ENCODE measurements at places on chromosomes 7 and 10.
A peak's percentile ranks its signal among the peaks of the same experiment; 100 is the strongest.

GRCh38 chr10:70660722-70661121, 11.6 kb upstream of the ADAMTS14 start:
- no peak for DNase-seq

DNA sequence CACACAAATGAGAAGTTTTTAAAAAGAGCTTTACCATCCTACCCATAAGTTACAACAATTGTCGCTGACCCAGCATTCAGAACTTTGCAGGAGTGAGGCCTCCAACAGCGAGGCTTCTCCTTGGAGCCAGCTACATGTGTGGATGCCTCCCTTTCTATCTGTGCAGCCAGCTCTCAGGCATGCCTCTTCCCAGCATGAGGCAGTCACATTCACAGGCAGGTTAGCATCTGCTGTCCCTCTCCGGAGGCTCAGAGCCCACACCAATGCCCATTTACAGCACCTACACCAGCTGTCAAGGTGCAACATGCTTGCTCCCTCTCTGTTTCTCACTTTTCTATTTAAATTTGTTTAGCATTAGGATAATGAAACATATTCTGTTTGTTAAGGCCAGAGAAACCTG, 278.7 kb upstream of the PODXL start:
- no peak for DNase-seq

- DNase-seq: no peak
Measured at GRCh38 chr7:129417073-129417472, 17.2 kb upstream of the STRIP2 start.

DNA sequence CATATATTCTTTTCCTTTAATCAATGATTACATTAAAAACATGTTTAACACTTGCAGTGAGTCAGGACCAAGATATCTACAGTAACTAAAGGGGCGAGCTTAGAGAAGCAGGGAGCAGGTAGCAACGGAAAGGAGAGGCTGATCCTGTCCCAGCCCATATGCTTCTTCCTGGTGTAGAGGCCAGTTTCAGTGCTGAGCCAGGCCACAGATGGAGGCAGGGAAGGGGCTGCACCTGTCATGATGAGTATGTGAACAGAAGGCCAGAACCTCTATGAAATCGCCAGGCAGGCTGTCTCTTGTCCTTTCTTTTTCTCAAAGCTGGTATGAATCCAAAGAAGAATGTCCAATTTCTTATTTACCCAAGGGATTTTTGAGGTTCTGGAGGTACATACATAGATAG, 16.3 kb downstream of the REEP3 start:
- no peak for DNase-seq

DNA sequence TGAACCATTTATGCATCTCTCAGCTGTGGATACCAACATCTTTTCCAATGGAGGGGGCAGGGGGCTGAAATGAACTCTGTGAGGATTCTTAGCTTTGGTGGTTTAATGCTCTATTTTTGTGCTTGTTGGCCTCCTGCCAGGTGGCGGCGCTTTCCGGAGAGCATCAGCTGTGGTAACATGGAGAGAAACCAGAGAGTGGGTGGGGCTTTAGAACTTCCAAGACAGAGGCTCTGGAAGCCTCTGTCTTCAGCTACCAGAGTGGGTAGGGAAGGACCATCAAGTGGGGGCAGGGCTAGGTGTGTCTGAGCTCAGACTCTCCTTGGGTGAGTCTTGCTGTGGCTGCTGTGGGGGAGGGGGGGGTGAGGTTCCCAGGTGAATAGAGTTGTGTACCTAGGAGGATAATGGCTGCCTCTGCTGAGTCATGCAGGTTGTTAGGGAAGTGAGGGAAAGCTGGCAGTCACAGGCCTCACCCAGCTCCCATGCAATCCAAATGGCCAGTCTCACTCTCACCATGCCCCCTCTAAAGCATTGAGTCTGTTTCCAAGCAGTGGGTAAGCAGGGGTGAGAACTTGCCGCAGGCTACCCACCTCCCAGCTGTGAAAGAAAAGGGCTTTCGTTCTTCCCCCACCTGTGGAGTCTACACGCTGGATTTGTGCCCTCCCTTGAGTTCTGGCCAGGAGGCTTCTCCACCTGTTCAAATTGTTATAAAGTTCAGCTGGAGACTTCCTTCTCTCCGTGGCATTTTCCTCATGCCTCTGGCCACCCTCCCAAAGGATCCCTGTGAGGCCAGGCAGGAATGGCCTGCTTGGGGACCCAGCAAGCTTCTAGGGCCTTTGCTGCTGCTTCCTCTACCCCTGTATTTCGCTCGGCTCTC, 527.0 kb downstream of the NEBL start:
- no peak for DNase-seq

DNA sequence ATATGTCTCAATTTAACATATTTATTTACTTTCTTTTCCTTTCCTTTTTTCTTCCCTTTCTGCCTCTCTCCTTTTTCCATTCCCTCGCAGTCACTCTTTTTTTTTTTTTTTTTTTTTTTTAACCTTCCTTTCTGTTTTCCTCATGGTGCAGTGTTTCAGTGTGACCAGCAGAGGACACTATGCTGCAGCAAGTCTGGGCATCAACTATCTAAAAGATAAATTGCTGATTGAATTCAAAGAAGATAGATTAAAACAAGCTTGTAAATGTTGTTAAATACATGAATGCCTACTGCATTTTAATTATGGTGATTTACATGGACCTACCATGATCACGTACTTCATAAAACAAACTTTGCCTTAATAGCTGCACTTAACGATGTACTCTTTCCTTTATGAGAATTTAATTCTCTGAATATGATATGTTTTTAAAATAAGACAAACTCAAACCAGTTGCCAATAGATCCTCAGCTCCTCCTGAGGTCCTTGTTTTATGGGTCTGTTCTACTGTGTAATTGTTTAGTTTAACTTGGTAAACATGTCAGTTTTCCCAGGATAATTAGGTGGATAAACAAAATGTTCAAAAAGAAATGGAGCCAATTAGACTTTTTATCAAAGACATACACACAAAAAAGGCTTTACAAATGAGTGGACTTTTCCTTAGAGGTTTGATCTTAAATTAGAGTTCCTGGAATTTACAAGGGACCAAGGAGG, 101.0 kb upstream of the AGR3 start:
- no peak for DNase-seq

- DNase-seq: no peak
Measured at GRCh38 chr7:128933180-128933891, 4.4 kb upstream of the IRF5 start.

- DNase-seq: no peak
Measured at GRCh38 chr7:336810-337566, 47.0 kb downstream of the FOXL3 start.

- DNase-seq: no peak
Measured at GRCh38 chr7:72063330-72063729, 348.8 kb downstream of the CALN1 start.

DNA sequence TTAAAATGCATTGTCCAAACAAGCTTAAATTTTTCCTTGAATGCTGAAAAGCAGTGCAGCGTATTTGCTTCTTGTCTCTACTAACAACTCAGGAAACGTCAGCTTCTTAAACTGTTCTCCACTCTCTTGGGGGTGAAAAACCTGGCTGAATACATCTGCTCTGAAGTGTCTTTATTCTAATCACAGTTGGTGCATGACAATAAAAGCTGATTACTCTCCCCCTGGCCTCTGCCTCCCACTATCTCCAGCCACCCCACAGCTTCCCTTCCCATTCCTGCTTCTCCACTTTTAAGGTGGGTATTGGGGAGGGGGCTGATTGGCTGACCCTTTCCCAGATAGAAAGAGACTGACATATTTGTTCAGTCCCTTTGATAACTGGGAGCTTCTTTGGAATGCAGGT, 456.0 kb downstream of the SORCS1 start:
- DNase-seq: no peak

DNA sequence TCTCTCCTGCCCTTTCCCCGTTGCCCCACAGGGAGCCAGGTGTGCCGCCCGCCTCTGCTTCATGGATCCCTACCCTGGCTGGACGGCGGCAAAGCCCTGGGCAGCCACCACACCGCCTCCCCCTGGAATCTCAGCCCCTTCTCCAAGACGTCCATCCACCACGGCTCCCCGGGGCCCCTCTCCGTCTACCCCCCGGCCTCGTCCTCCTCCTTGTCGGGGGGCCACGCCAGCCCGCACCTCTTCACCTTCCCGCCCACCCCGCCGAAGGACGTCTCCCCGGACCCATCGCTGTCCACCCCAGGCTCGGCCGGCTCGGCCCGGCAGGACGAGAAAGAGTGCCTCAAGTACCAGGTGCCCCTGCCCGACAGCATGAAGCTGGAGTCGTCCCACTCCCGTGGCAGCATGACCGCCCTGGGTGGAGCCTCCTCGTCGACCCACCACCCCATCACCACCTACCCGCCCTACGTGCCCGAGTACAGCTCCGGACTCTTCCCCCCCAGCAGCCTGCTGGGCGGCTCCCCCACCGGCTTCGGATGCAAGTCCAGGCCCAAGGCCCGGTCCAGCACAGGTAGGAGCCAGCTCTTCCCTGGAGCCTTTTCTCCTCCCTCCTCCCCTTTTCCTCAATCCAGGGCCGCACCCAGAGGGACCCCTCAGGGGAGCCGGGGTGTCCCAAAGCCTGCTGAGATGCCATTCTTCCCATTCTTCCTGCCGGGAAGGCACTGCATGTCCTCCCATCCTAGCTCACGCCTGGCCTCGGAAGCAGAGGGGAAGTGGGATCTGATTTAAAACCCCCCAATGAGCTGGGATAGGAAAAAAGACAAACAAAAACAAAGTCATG, 4.0 kb downstream of the GATA3 start:
- DNase-seq: no peak

DNA sequence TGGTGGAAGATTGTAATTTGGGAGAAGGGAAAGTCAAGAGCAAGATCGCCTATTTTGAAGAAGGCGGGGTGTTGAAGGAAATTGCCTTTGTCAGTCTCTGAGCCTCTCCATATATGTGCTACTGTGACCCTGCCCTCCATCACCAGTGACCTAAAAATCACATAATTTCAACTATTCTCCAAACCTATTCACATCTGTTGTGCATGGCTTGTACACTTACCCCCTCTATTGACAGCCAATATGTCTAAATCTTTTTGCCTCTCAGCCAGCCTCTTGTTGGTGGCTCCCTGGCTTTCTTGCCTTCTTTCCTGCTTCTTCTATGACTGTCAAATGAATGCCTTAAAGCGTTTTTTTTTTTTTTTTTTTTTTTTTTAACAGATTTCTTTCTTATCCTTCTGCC, 295.6 kb downstream of the AUTS2 start:
- DNase-seq: no peak

- no peak for DNase-seq
Measured at GRCh38 chr10:86440874-86441843, 74.6 kb upstream of the GRID1 start.

GRCh38 chr10:30980951-30981616, 50.6 kb downstream of the ZNF438 start:
- DNase-seq: peak; percentile 22

DNA sequence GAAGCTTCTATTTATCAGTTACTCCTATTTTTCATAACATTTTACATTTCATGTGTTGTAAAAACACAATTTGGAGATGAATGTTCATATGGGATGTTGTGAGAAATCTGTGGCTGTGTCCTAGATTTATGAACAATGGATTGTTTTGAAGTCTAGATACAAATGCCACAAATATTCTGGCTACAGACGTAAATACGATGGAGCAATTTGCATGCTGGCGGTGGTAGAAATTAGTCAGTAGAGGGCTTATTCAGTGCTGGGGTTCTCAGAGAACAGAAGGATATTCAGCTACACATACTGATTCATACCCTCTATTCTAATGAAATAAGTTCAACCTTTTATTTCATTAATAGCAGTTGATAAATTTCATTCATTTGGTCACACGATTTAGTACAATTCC, 48.8 kb downstream of the PLPP4 start:
- no peak for DNase-seq

DNA sequence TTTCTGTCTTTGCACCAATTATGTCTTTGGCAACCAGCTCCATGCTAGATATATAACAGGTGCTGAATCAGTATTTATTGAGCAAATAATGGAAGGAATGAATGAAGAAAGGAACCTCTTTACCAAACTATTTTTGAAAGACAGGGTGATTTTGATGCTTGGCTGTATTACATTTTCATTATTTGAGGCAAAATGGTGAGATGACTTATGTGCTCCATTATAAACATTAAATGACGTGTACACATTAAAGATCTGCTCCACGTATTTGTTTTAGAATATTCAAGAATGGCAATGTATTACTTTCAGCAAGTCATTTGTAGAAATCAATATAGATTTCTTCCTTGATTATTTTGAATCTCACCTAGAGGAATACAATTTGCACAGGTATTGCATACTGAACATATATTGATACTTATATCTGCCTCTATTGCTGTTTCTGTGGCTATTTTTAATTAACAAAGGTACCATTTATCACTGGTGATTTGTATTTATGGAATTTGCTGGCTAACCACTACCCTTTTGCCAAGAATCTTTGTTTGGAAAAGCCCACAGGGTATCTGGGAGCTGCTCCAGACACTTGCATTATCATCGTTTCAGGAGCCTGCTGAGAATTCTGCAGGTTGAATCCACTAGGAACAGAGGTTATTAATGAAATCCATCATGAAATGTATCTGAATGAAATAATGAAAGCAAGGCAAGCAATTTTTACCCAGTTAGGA, 92.2 kb downstream of the SEMA3C start:
- DNase-seq: no peak

GRCh38 chr7:70634610-70635068, 497.3 kb upstream of the GALNT17 start:
- DNase-seq: no peak

DNA sequence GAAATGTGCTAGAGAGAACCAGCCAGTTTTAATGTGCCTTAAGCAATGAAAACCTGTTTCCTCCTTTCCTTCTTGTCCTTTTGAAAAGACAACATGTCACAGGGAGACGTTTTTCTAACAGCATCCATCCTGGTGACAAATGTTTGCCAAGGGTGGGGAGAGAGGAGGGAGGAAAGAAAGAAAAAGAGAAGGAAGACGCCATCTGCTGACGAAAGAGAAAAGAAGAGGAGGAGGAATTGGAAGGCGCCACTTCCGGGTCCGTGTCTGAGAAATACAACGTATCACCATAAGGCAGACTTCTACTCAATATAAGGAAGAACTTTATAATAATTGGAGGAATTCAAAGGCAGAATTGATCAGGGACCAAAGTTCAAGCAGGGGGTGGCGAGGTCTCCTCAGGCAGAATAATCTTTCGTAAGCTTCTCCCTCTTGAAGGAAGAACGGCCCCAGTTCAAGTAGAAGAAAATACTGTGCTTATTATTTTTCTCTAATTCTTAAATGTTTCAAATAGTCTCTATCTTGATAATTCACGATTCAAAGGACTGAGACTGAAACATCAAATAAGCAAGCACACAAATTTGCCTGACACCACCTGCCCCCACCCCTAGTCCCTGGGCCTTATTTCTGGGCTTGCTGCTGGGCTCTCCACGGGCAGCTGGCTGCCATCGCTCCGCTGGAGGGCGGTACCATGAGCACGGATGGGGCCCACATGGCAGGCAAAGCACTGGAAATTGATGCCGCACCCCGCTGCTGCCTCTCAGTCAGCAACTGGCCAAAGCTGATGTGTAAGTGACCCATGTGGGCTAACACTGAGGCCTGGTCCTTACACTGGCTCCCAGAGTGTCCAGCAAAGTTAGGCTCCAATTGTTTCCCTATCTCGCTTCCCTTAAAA, 273.7 kb upstream of the KLF14 start:
- DNase-seq: peak; percentile 65
